ENCODE measurements at places on chromosomes 6 and 20.

GRCh38 chr20:50692552-50692933, 1.2 kb upstream of the RIPOR3 start:
- DNase-seq: no peak

GRCh38 chr6:30721198-30722024, 1.3 kb downstream of the TUBB start:
- peak; percentile 85 for DNase-seq

DNA sequence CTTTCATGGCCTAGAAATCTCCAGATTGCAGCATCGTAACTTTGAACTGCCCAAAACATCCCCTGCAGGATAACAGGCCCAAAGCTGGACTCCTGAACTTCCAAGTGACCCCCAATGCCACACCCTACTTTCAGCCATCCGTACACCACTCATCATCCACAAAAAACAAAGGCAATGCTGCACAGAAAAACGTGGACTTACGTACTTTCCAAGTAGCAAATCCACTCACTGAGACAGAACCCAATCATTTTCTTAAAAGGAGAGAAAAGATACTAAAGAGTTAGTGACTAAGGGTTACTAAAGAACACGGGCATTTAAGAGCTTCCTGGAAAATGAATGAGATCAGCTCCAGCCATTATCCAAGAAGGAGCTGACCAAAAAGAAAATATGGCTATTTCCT, 211.0 kb downstream of the WDR27 start:
- no peak for DNase-seq

GRCh38 chr6:28922821-28923317, 916 bp downstream of the TRIM27 start:
- DNase-seq: no peak

GRCh38 chr6:47701363-47701762, 3.0 kb downstream of the ADGRF4 start:
- DNase-seq: no peak

DNA sequence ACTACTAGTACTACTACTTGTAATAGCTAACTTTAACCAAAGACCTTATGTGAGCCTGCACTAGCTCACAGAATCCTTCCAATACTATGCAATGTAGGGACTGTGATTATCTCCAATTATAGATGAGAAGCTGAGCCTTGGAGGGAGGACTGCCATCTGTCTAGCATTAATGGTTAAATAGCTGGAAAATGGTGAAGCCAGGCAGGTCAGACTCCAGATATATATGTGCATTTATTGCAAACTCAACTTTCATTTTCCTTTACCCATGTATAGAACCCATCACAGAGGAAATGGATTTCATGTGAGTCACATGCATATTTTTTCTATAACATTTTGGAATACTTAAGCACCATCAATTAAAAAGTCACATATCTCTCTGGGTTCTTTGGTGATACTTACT, 229.9 kb downstream of the BCAS1 start:
- DNase-seq: no peak

DNA sequence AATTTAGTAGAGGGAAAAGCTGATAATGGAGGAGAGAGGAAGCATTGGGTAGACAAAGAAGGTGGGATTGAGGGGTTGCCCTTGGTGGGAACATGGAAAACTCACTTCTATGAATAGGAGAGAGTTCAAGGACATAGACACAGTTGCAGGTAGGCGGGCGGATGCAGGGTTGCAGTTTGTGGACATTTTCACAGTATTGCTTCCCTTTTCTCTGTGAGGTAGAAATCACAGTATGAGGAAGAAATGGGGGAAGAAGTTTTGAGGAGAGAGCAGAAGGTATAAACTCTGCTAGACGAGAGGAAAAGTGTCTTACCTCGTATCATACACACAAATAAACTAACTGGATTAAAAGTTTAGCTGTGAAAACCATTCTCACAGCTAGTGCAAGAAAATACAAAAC, 200.7 kb upstream of the ECI2 start:
- no peak for DNase-seq
